Activated T-helper 1 cell treated with Interleukin-2 at 50 U/mL for 16 hours (primary cell): ENCODE measurements at places on chromosomes 12 and 14.

DNA sequence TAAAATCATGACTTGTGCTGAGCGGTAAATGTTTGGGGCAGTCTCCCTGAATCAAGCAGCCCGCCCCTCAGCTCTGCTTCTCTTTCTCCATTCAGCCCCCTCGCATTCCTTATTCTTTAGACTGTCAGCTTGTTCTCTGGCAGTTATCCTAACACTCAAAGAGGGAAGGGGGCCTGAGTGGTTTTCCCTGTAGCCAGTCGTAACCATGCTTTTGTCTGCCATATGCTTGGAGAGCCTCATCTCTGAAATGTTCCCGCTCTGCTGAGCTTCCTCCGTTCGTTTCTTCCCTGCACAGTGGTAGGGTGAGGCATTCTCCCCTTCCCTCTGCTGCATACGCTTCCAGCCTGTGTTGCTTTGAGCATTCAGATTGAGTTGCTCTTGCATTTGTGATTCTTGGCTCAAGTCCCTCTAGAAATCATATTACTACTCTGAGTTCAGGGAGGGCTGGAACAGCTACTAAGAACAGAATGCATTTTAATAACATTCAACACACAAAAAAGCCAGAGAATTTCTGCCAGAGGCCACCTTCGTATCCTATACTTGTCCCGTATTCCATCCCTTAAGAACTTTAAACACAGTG, 119.7 kb downstream of the FBXL14 start:
- no peak for DNase-seq

GRCh38 chr14:24483604-24484252, 24.3 kb downstream of the CMA1 start:
- DNase-seq: no peak

- no peak for DNase-seq
These were observed 82.1 kb upstream of the FSCB start for GRCh38 chr14:44589180-44589579.

DNA sequence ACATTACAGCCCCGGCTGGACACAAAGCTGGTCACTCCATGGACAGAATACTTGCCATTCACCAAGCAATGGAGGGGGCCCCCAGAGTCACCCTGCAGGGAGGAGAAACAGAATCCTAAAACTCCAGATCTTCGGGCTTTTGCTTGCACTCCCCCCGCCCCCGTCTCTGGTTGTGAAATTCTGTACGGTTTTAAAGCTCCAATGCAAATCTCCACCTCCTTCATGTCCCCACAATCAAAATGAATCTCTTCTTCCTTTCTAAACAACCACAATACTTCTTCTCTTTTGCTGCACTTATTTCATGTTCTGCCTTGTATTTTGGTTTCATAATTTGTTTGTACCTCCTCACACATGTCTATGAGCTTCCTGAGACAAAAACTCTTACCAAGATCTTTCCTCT, 5.8 kb upstream of the BIN2 start:
- no peak for DNase-seq

DNA sequence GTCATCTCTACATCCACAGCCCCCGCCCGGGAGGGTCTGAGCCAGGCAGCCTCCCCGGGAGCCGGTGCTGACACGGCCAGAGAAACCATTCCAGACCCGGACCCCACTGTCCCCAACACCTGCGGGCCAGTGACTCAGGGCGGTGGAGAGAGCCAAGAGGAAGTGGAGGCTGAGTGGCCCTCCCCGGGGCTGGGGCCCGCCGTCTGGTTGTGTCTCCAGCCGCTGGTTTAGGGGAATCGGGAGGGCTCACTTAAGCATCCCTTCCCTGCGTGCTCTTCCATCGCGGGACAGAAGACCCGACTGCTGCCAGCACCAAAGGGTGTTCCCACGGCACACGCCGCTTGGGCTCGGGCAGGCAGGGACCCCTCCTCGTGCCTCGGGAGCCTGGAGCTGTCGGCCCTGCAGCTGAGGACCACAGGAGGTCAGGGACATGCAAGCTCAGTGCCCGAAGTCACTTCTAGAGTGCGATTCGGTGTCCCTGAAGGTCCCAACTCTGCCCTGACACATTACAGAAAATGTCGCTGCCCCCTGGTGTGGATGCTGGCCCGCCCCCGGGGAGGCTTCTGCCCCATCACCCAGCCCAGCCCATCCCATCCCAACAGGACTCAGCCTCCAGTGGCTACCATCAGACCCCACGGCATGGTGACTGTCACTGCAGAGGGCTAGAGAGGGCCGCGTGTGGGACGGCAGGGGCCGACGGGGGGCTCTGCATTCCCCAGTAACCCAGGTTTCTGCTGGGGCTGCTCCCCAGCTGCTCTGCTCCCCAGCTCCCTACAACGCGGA, 50.8 kb downstream of the GALNT9 start:
- no peak for DNase-seq

GRCh38 chr14:26286913-26287205, 311.0 kb downstream of the NOVA1 start:
- DNase-seq: no peak

GRCh38 chr14:51969852-51970540, 19.4 kb upstream of the RTRAF start:
- DNase-seq: no peak

DNA sequence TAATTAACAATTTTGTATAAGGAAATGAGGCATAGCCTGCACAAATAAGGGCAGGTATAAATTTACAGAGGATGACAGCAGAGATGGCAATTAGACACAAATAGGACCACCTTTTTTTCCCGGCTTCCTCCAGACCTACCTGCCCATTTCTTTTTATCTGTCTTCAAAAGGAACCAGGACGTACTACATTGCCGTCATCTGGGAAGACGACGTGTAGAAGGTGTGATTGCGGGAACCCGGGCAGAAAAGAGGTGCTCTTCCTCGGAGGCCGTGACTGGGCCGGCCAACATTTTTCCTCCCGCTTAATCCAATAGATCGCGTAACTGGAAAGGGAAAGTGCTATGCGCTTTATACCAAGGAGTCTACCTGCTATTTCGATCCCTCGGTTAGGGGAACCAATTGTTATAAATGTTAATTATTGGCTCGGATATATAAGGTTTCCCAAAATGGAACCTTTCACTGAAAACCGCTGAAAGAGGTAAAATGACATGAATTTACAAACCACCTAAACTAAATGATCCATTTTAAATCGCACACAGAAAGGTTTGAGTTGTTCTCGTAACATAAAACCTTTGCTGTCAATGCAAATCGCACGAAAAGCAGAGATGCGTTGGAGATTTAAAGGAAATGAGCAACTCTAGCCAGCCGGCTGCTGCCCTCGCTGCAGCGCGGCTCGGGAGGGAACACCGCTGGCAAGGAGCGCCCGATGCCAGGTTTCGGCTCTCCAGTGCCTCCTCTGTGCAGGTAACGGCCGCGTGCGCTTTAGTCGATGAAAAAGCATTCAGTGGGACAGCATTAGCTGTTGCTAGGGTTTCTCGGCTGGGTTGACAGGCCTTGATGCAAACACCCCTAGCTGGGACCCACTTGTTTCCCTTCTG, 2.8 kb upstream of the SIX1 start:
- no peak for DNase-seq

GRCh38 chr12:120064054-120064940, 52.3 kb downstream of the RAB35 start:
- DNase-seq: no peak

GRCh38 chr14:91996948-91997371, 42.9 kb downstream of the TRIP11 start:
- no peak for DNase-seq

- no peak for DNase-seq
These were observed 391.3 kb downstream of the EMP1 start for GRCh38 chr12:13587721-13588390.

DNA sequence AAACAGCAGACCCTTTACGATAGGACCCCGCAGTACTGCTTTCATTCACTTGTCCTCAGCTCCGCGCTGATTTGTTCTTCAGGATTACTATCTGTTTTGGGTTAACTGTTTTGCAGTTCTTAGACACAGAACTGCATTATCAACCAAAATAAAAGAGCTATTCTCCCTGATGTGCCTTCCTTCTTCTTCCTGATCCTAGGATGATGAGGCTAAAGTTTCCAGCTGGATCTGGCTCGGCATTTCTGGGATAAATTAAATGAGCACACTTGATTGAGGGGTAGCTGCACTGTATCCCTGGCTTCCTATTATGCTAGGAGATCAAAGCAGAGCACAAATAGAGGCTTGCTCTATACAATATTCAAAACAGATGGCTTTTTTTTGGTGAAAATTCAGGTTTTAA, 165.7 kb downstream of the FBXL14 start:
- DNase-seq: no peak

GRCh38 chr14:22252686-22253085, 336.3 kb downstream of the DAD1 start:
- no peak for DNase-seq

GRCh38 chr12:71686658-71687025, 760 bp downstream of the TMEM19 start:
- DNase-seq: no peak

DNA sequence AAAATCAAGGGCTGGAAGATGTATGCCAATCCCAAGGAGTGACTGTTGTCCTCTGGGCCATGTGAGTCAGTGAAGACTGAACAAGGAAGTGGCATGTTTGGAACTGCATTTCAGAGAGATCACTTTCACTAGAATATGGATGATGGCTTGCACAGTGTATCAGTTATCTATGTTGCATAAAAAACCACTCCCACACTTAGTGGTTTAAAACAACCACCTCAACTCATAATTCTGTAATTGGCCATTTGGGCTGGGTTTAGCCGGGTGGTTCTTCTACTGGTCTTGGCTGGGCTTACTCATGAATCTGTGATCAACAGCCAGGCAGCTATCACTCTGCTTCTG, 15.4 kb downstream of the BDKRB1 start:
- no peak for DNase-seq

- DNase-seq: peak; percentile 4
These were observed 80.9 kb downstream of the SLC41A2 start for GRCh38 chr12:104877103-104877705.

DNA sequence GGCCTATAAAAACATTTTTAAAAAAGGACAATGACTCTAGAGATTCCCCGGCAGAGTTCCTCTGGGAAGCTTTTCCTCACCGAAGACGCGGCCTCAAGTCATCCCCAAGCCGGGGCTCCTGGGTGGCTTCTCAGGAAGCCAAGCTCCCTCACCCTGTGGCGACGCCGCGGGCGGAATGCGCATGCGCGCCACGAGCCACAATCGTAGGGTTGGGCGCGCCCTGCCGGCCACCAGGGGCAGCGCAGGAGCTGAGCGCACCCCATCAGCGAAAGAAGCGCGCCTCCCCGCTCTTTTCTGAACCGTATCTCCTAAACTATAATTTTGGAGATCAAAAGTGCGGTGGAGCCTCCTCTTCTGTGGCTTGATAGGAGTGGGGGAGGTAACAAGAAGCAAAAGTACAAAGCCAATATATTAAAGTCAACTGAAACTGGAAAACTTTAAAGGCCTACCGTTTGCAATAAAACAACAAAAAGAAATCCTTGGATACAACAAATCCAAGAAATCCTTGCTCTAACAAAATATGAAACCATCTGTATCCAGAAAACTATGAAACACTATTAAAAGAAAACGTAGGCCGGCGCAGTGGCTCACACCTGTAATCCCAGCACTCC, 17.4 kb upstream of the CHFR start:
- DNase-seq: peak; percentile 89

- DNase-seq: no peak
These were observed 8.5 kb upstream of the IL22 start for GRCh38 chr12:68261896-68262295.

GRCh38 chr14:73591690-73592449, at the start of gene ACOT4:
ACOT4 (plus strand) TSS chr14:73591873; CDS start chr14:73591960, 87 bp downstream.
- peak; percentile 44 for DNase-seq

DNA sequence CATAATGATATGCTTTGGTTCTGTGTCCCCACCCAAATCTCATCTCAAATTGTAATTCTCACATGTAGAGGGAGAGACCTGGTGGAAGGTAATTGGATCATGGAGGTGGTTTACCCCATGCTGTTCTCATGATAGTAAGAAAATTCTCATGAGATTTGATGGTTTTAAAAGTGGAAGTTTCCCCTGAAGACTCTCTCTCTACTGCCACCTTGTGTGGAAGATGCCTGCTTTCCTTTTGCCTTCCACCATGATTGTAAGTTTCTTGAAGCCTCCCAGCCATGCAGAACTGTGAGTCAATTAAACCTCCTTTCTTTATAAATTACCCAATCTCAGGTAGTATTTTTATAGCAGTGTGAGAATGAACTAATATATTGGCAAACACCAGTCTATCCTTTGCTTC, 260.4 kb upstream of the PPFIA2 start:
- no peak for DNase-seq

- DNase-seq: no peak
These were observed 924.5 kb downstream of the AACS start for GRCh38 chr12:125989696-125990095.

DNA sequence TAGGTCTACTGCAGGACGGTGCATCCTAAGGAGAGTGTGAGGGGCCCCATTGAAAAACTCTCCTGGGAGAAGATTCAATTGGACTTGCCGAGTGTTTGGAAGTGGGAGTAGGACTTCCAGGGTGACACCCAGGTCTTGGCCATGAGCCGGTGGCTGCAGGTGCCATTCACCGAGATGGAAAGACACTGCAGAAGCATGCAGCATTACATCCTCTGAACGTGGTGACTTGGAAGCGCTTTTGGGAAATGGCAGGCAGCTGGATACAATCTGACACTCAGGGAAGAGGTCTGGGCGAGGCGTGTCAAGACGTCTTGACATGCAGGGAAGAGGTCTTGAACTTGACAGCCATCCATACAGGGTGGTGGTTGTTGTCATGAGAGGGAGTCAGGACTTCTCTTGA, 126.9 kb downstream of the PAPOLA start:
- no peak for DNase-seq

DNA sequence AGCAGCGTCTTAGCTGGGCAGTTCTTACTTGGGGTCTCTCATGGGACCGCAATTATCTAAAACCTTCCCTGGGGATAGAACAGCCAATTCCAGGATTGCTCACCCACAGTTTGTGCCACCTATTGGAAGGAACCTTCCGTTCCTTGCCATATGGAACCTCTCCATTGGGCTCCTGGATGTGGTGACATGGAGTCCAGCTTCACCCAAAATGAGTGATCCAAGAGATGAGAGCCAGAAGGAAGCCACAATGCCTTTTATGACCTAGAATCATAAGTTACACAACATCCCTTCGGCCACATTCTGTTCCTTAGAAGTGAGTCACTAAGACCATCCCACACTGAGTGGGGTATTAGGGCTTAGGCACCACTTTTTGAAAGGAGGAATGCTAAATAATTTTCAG, 164.4 kb downstream of the FBXL14 start:
- DNase-seq: no peak

GRCh38 chr12:13033476-13033875, 10.7 kb upstream of the FAM234B start:
- no peak for DNase-seq

- no peak for DNase-seq
These were observed 12.8 kb downstream of the CHURC1 start for GRCh38 chr14:64927031-64927430.

GRCh38 chr12:132658149-132658894, 28.8 kb downstream of the POLE start:
- DNase-seq: no peak
